ENCODE measurements at places on chromosomes 2 and 18. TPM values are rescaled to one million over a fixed set of nuclear protein-coding genes. Genes with fewer than 3 reads are reported as not detected.

Gene NDC80
- polyA plus RNA-seq: 28.4 TPM

GRCh38 chr18:48942554-48943261 is 8.1 kb downstream of the SMAD7 start:
- no peak for DNase-seq

DNA sequence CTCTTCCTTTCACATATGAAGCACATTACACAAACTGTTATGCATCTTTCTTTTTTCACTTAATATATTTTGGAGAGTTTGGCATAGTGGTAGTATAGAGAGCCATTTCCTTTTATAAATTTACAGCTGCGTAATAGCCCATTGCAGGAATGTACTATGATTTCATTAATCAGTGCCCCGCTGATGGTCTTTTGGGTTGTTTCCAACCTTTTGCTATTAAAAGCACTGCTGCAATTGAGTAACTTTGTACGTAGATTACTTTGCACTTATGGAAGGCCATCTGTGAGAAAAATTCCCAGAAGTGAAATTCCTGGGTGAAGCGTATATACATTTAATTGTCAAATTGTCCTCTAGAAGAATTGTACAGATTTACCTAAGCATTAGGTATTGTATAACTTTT is 565.3 kb upstream of the ZNF804A start:
- no peak for DNase-seq

Gene EFHD1
- polyA plus RNA-seq: 52.4 TPM

GRCh38 chr2:167761465-167762136 is 485.8 kb downstream of the STK39 start:
- DNase-seq: no peak

GRCh38 chr2:213861638-213862037 is 549.2 kb upstream of the VWC2L start:
- DNase-seq: no peak

Gene FSHR
- polyA plus RNA-seq: not detected

DNA sequence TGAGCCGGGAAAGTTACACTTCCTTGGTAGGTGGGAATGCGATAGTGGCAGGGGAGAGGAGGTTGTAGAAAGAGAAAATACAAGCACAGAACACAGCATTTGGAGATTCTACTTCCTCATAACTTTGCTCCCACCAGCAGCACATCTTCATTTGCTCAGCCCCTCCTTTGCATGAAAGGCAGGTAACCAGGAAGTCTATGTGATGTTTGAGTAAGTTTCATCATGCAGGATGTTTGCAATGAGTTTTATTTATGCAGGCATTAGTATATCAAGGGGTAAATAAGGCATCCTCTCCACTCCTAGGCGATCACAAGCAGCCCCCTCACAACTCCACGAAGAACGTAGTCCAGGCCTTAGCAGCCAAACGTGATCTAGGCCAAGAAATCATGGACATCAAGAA is 5.0 kb downstream of the RNF152 start:
- no peak for DNase-seq

Gene SPATA3
- polyA plus RNA-seq: not detected

Gene PRADC1
- 11.4 TPM for polyA plus RNA-seq

Gene HNRNPLL
- polyA plus RNA-seq: 70.9 TPM

DNA sequence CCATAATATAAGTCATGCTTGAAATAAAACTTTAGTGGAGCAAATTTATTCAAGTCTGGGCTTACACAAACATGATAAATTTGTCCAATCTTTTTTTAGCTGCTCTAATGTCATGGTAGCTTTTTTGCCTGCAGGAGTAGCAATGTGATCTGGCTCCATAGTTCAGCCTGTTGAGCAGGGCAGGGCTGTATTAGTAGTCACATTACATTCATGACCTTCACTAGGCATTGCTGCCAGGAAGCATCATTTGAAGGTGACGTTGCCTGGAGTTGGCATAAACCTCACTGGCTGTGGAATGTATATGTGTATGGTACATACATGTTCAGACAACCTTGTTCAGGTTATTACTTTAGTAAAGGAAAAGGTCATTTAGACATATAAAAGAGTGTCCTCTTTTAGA is 76.6 kb downstream of the CCDC85A start:
- no peak for DNase-seq

DNA sequence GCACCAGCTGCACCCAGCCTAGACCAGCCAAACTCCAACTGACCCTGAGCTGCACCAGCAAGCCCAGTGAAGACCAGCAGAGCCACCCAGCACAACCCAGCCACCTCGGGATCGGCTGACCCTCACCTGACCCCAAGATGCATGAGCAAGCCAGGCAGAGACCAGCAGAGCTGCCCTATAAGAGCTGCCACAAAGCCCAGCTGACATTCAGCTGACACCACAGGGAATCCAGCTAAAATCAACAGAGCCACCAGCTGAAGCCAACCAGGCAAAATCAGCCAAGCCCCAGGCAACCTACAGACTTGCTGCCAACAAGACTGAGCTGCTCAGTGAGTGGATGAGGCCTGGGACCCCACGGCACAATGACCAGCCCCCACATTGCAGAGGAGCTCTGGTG is 54.6 kb downstream of the CYP27C1 start:
- no peak for DNase-seq

- no peak for DNase-seq
Observed at GRCh38 chr2:134086594-134087219, 167.2 kb upstream of the MGAT5 start.

GRCh38 chr2:189870381-189871085 is 86.3 kb downstream of the PMS1 start:
- DNase-seq: no peak

DNA sequence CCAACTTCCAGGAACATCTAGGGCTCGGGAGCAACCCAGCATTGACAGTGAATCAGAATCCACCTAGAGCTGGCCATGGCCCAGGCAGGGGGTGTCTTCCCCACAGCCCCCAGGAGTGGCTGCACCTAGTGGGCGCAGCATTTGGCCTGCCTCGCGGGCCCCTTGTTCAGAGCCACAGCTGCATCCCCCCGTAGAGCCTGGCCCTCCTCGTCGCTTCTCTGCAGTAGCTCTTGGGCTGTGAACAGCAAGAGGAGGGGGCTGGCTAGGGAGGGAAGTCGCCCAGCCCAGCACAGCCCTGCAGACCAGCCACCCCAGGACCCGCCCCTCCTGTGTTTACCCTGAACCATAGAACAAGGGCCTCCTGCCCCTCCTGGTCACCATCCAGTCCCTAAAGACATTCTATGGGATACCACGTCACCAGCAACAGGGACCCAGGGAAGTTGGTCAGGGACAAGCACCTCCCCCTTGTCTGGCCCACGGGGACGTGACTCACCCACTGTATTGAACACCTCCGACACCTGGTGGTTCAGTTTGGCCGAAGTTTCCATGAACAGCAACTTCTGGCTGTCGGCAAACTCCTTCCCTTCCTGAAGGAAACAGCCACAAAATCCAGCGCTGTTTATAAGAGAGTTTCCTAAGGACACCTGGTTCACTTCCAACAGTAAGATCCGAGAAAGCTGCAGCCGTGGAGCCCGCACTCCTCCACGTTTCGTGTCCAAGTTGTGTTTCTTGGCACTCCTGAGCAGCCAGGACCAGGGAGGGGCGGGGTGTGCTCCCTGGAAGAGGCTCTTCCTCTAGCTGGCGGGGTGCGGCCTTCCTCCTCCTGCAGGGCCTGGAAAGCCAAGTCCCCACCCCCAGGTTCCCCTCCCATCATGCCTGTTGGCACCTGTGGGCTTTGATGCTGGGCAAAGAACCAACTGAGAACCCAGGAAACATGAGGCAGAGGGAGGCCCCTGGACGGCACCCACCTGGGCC is 8.8 kb downstream of the PRLH start:
- no peak for DNase-seq

Measured in renal cortex interstitium (tissue), 15 donors.